ENCODE measurements at places on chromosomes 2 and 18. TPM values are rescaled to one million over a fixed set of nuclear protein-coding genes. Genes with fewer than 3 reads are reported as not detected.

RMDN2 gene
- polyA plus RNA-seq = 4.1 TPM

- no peak for DNase-seq
These were observed 68.2 kb downstream of the ZNF516 start for GRCh38 chr18:76426737-76427305.

ST6GAL2 gene
- polyA plus RNA-seq = 3.6 TPM

ROCK2 gene
- polyA plus RNA-seq = 39.7 TPM

DNA sequence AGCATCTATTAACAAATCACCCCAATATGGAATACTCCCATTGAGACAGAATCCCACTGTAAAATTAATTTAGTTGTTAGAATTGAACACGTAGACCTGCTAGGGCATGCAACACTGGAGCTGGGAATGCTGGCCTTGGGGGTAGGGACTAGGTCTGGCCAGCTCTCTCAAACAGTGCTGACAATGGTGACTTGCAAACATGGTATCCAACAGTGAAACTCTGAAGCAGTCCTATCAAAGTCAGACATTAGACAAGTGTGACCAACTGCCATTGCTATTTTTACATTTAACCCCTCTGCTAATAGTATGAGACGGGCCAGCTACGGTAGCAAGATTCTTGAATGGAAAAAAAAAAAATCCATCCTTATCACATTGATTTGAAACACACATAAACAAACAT lies 7.2 kb downstream of the E2F6 start:
- no peak for DNase-seq

FOSL2 gene
- 22.0 TPM for polyA plus RNA-seq

DNA sequence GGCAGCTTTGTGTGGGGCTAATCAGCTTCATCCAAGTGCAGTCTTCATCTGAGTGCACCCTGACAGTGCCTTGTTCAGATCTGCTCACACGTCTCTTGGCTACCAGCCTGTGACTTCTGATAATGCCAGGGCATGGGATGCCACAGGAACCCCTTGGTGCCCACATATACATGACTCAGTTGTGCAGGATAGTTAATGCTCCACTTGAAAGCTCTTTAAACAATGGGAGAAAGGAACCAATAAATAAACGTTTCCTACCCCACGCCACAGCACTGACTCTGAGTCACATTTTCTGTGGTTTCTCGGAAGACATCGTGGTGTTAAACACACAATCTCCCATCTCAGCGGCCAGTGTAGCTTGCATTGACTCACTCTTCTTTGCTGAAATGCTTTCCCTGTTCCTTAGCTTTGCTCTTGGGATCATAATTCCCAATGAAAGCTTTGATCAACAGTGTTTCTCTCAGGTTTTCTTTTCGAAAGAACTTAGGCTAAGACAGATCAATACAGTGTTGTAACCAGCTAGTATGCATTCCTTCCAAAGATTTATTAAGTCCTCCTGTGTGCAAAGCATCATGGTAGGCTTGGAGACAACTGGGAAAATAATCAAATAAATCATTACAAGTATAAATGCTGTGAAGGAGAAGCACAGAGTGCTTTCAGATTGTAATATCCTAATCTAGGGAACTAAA lies 142.0 kb downstream of the COPS8 start:
- no peak for DNase-seq

DNA sequence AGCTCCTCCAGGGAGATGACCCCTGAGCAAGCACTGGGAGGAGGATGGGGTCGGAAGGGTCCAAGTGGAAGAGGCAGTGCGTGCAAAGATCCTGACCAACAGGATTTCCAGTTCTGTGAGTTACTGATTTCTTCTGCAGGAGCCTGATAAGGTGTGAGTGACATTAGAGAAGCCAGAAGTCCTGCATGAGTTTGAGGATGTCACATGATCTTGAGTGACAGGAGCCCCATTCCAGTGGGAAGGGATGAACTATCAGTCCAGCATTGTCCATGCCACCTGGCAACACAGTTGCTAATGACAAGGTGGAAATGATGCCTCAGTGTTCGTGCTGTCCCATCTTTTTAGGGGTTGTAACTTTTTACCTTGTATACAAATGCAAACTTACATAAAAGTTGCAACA lies 285.1 kb upstream of the HDAC4 start:
- DNase-seq = no peak
